ENCODE measurements at places on chromosomes 5 and 9. TPM values are rescaled to one million over a fixed set of nuclear protein-coding genes. Genes with fewer than 3 reads are reported as not detected.

DNA sequence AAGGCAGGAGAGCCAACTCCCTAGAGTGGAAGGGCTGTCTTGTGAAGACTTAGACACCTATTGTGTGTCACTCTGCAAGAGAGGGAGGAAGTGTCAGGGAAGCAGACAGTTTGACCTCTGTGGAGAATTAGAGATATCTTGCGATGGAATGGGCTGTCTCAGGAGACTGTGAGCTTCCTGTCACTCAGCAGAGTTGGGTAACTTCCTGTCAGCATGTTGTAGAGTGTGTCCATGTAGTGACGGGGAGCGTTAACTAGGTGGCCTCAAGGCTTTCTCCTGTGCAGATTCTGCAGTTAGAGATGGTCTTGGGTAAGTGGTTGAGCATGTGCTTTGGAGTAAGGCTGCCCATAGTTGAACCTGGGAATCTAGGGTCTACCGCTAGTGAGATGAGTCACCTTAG is 136.5 kb downstream of the KIF4B start:
- DNase-seq, result no peak

DNA sequence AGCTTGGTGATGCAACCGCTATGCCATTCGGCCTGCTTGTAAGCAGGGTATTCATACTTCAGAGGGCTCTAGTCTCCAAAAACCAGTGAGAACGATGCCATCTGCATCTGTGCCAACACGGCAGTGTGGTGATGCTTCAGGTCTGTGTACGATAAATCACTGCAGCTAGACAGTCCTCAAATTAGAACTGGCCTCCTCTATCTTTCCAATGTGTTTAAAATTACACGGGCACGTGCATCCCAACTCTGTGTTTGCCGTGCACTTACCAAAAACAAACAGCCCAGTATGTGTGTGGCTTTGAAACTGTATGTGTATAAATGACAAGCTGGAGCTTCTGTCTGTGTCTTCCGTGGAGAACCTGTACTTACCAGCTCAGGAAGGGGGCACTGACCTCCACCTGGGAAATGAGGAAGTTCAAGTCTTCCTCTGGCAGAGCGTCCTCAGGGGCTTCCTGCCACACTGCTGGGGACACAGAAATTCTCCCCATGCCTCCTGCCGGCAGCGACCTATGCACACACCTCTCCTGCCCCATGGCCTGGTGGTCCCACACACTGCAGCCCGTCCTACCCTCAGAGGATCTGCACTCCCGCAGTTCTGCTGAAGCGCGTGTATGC is 12.3 kb downstream of the MED10 start:
- no peak for DNase-seq

DNA sequence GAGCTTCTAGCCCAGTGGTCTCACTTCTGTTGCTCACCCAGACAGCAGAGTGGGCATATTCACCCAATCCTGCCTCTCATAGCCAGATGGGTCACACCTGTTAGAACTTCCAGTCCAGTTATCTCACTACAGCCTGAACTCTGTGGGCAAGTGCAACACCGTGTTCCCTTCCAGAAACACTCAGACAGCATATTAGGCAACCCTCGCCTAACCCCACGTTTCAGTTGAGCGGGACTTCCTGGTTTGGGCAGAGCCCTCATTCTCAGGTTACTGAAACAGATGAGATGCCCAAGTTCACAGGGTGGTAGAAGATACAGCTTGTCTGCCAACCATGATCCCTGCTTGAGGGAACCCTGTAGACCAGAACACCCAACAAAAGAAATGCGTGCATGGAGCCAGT is 538.2 kb downstream of the CYLC2 start:
- no peak for DNase-seq

DNA sequence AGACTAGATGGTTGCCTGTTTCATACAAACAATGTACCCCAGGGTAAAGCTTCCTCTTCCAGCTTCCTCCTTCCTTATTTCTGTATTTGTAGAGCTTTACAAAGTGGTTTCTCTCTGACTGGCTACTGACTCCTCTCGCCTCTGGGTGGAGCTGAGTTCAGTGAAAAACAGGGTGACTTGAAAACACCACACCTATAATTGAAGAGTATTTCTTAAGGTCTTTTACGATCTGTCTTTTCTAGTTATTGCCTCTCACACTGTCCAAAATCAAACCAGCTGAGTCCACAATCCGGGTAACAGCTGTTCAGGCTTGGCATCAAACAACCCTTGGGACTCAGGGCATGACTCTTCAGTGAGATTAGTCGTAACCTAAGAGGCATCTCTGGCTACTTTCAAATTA is 200.4 kb downstream of the ARRDC3 start:
- DNase-seq, result no peak

DNA sequence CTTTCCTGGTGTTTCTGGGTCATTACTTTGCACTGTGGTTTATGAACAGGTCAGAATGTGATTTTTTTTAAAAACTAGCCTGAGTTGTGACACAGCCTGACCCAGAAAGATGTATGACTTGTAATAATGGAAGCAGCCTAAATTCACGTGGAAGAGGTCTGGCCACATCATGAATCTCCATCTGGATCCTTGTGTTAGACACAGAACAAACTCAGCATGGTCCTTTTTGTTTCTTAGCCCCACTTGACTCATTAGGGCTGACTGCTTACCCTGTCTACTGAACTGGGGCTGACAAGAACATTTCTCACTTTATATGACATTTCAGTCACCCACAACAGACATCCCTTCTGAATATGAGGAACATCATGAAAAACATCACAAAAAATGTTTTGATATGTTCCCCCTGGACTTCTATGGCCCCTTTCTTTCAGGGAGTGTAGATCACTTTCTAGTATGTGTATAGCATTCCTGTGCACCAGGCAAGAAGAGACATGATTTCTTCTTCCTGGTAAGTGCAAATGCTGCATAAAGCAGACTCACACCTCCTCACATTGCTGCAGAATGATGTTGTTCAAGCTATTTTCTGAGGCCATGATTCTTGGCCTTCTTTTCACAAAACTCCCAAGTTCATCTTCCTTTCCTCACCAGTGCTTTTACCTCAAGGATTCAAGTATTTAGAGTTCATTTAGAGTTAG is 52.3 kb downstream of the ZNF622 start:
- DNase-seq, result peak; percentile 80

GRCh38 chr9:125293134-125293533 is 31.5 kb downstream of the GAPVD1 start:
- peak; percentile 76 for DNase-seq

- DNase-seq, result peak; percentile 92
These were observed 5.1 kb upstream of the ERGIC1 start for GRCh38 chr5:172828911-172829431.

DNA sequence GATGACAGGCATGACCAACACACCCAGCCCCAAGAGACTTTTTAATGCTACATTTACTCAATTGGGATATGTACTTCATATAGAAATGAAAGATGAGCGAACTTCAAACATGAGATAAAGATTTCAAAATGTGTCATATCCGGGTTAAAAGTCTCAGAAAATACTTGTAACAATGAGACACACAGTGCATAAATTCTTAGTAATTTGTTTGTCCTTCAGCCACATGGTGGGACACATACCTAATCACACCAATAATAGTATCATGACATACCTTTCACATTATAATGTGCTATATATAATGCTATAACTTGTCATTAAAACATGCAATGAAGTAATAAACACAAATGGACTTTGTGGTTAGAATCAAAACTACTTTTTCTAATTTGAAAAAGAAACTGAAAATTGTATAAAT is 204.7 kb upstream of the RFX3 start:
- no peak for DNase-seq

GRCh38 chr5:154567155-154567554 is 89.1 kb upstream of the HAND1 start:
- no peak for DNase-seq

DNA sequence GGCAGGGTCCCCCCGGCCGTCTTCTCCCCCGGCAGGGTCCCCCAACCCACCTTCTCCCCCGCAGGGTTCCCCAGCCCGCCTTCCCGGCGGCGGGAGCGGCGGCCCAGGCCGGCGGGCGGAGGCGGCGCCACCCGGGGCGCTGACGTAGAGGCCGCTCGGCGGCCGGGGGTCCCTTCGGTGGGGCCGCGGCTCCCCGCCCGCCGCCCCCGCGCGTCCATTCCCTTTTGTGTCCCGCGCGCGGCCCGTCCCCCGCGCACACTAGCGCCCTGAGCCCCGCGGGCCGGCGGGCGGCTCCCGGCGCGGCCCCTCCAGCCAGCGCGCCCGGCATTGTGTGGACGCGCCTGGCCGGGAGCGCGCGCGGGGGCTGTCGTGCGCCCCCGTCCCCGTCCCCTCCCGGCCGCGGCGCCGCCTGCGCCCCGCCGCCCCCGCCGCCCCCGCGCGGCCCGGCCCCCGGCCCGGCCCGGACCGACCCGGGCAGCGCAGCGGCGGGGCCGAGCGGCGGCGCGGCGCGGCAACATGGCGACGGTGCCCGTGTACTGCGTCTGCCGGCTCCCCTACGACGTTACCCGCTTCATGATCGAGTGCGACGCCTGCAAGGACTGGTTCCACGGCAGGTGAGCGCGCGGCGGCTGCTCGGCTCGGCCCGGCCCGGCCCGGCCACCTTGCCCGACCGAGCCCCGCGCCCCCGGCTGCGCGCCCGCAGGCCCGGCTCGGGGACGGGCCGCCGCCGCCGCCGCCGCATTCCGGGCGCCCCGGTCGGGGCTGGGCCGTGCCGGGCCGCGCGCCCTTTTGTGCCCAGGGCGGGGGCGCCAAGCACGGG is at the start of gene PHF2:
PHF2 (plus strand) TSS at position 327 of the 820 bp plus-strand sequence; CDS start at position 517, 190 bp downstream.
- no peak for DNase-seq

DNA sequence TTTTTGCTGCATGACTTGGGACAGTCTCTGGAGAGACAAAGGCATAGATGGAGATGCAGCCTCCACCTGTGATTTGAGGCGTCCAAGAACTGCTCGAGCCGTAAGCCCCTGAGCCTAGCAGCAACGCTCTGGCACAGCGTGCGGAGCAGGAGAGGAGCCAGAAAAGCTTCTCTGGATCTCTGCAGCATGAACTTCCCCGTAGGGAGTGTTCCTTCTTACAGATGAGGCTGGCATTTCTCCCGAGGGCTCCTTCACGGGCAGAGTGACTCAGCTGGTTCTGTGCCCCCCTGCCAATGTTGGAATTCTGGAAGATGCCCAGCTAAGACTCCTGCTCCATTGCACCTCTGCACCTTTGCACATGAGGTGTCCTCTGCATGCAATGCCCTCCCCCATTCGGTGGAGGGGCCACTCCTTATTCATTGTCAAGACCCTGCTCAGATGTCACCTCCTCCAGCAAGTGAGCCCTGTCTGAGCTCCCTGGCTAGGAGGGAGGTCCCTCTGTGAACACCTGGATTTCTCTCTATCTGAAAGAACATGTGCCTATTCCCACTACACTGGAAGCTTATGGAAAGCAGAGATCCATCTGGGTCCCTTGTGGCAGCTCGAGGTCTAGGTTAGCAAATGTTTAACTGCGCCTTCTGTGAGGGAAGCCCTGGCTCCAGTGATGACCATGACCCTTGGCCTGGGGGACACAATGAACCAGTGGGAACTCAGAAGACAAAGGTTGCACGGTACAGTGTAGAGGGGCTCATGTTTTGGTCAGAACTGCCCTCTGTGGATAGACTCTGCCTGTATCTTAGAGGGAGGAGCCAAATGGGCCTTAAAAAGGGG is 39.6 kb downstream of the SH3PXD2B start:
- DNase-seq, result no peak

- peak; percentile 84 for DNase-seq
These were observed 15.8 kb upstream of the SPOUT1 start for GRCh38 chr9:128845186-128845931.

DNA sequence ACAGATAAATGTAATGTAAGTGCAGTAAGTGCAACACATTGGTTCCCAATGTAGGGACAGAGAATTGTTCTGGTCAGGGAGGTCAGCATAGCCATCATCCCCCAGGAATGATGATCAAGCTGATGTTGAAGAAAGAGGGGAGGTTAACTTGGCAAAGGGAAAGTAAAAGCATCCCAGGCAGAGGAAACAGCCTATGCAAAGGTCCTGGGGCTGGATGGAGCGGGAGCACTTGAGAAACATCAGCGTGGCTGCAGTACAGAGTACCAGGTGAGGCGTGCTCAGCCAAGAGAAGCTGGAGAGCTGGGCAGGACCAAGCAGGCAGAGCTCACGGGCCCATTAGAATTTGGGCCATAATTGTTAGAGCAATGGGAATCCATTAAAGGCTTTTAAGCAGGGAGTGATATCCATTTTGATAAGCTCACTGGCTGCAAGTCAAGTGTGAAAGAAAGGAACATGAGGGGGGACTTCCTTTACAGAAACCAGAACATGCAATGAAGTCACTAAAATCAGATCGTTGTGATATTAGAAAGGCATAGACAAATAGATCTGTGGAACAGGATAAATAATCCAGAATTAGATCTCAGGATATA is 50.1 kb upstream of the HAND1 start:
- no peak for DNase-seq

GRCh38 chr5:78275998-78276543 is 18.4 kb downstream of the AP3B1 start:
- no peak for DNase-seq

- no peak for DNase-seq
These were observed 36.3 kb downstream of the SPATA31D1 start for GRCh38 chr9:82024908-82025307.

DNA sequence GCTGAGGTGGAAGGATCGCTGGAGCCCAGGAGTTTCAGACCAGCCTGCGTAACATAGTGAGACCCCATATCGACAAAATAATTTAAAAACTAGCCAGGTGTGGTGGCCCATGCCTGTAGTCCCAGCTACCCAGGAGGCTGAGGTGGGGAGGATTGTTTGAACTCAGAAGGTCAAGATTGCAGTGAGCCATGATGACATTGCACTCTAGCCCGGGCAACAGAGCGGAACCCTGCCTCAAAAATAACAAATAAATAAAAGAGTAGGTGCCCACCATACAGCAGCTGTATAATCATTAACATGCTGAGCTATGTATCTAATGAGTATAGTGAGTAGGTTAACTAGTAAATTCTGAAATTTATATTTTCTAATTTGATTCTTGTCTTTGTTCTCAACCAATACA is 11.0 kb upstream of the ATP6V0E1 start:
- DNase-seq, result no peak

DNA sequence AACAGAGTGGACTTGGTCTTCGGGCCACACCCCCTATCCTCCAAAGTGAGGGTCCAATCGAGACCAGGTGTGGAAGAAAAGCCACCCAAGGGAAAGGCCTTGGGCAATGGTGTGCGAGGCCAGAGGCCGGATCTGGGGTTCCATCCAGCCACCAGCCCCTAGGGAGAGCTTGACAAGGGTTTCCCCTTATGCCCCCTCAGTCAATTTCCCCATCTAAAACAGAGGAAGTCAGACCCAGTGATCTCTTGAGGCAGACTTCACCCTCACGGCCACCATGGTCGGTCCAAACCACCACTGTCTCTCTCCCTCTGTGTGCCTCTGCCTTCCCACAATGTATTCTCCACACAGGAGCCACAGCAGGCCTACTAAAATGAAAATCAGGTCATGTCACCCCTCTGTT is 82.9 kb downstream of the C5orf15 start:
- DNase-seq, result no peak

GRCh38 chr9:87255431-87256155 is 242.1 kb upstream of the DAPK1 start:
- DNase-seq, result no peak

- DNase-seq, result no peak
These were observed 231.0 kb upstream of the PIK3R1 start for GRCh38 chr5:67984546-67984945.

Gene IL3
- total RNA-seq, result not detected

Gene FOXI1
- not detected for total RNA-seq

Gene PRUNE2
- under 0.01 TPM for total RNA-seq

Gene ZNF366
- total RNA-seq, result not detected

Gene GAPT
- not detected for total RNA-seq

Gene OLFM1
- total RNA-seq, result 0.13 TPM

Gene CCDC69
- 1.7 TPM for total RNA-seq

Gene PRRC1
- total RNA-seq, result 47.0 TPM

Gene CFAP157
- not detected for total RNA-seq

Gene RNF145
- total RNA-seq, result 84.2 TPM

Gene PCA3
- not detected for total RNA-seq

Gene CCNB1
- 7.9 TPM for total RNA-seq

Gene TSSK1B
- 0.26 TPM for total RNA-seq

All from bronchial epithelial cell (primary cell).